Right ventricle myocardium superior (tissue), 1 donor: ENCODE measurements at places on chromosomes 2 and 18. TPM values are rescaled to one million over a fixed set of nuclear protein-coding genes. Genes with fewer than 3 reads are reported as not detected.

GRCh38 chr2:10331702-10332401 lies 29.1 kb downstream of the HPCAL1 start:
- DNase-seq = no peak

GRCh38 chr2:26292646-26293045 lies 47.9 kb downstream of the HADHB start:
- DNase-seq = no peak

- no peak for DNase-seq
These were observed 68.9 kb upstream of the ITM2C start for GRCh38 chr2:230795856-230796255.

The LIMS2 gene
- total RNA-seq = 237 TPM

The HOXD13 gene
- total RNA-seq = not detected

The USP40 gene
- total RNA-seq = 18.0 TPM

DNA sequence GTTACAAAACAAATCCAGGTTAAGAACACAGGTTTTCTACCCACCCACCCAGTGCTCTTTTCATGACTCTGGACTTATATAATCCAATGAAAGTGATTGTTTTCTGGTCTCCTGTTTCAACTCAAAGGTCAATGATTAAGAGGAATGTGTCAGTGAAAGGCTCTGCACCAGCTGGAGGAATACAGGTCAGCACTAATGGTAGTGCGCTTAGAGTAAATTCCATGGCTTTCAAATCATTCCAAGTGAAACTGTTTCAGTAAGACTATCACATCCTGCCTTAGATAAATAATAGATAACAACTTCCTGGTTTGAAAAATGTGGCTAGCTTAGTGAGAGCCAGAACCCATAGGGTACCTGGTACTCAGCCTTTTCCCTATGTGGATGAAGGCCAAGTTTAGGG lies 47.8 kb downstream of the SLC9A4 start:
- DNase-seq = no peak

DNA sequence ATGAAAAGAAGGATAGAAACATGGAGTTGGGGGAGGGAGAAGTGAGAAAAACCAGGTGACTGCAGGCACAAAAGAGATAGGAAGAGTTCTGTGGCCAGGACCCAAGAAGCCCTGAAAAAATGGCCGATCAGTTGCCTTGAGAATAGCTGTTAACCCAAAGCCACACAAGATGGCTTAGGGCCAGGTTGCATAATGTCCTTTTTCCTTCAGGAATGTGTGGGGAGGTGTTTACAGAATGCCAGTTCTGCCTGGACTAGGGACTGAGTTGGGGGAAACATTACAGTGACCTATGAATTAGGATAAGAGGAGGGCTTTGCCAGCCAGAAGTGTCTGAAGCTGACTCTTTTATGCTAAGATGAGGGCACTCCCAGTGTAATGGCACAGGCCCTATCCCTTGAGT lies 17.1 kb downstream of the FAM110C start:
- DNase-seq = no peak
